NCI-H2081 treated with DMSO at 0.1 percent for 48 hours (cell line): ENCODE measurements at places on chromosomes 11 and 22.

GRCh38 chr22:44442851-44443595 is 55.0 kb downstream of the RTL6 start:
- DNase-seq = no peak

- no peak for DNase-seq
Measured at GRCh38 chr11:34405079-34405858, 33.5 kb upstream of the CAT start.

- DNase-seq = no peak
Measured at GRCh38 chr11:8020244-8020597, 33.1 kb downstream of the EIF3F start.

GRCh38 chr22:20591295-20591645 is 83.9 kb downstream of the MED15 start:
- no peak for DNase-seq

DNA sequence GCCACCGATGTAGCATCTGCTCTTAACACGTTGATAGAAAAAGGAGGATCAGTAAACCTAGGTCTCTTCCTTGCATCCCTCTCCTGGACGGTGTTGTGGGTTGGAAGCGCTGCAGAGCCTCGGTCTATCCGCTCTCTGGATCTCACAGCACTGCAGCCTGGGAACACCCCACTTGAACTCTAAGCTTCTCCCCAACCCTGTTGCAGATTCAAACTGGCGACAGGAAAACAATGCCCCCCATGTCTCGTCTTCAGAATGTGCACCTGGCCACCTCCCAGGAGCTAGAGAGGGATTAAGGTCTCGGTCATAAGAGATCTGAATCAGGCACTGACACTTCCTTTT is 454 bp downstream of the TMEM218 start:
- DNase-seq = no peak

- DNase-seq = no peak
Measured at GRCh38 chr11:86515297-86516094, 140.8 kb downstream of the CCDC81 start.
